Kidney epithelial cell (primary cell): ENCODE measurements at places on chromosomes 4 and X.

DNA sequence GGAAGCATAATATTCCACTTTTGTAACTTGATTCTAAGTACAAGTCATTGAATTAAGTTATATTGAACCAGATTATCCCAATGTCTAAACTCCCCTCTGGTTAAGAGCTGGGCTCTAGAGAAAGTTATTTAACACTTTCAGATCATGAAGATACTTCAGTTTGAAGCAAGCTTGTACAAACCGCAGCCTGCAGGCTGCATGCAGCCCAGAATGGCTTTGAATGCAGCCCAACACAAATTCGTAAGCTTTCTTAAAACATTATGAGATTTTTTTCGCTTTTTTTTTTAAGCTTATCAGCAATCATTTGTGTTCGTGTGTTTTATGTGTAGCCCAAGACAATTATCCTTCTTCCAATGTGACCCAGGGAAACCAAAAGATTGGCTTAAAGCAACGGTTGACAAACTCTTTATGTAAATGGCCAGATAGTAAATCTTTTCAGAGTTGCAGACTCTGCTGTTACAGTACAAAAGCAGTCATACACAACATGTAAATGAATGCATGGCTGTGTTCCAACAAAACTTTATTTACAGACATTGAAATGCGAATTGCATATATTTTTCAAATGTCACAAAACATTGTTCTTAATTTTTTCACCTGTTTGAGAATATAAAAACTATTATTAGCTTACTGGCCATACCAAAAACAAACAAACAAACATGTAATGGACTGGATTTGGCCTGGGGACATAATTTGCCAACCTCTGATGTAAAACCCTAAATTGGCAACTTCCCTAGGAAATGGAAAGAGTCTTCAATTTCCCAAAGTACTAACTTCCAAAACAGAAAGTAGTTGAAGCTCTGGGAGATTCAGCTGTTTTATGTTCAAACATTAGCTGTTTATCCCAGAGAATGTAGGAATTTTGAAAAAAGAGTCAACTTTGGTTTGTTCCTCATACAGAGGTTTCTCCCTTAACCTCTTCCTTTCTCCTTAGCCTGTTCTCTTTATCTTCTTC is 201.1 kb upstream of the MBNL3 start:
- no peak for DNase-seq

DNA sequence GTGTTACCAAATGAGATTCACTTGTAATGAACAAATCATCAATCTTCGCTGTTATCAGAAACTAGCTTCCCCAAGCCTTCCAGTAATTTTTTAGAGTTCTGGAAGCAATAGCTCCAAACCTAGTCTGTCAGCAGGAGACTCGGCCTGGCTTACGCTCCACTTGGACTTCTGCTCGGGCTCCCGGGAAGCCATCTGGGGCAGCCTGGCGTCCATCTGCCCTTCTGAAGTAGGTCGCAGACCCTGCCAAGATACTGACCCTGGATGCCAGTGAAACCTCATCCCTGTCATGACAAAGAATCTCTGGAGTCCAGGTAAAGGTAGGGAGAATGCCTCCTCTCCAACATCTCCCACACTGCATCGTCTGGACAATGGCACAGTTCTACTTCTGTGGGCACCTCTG is 493.8 kb upstream of the ZFP42 start:
- no peak for DNase-seq

GRCh38 chr4:104206784-104207183 is 287.9 kb downstream of the CXXC4 start:
- DNase-seq = no peak

- DNase-seq = no peak
Observed at GRCh38 chr4:8041172-8041571, 101.5 kb upstream of the AFAP1 start.

DNA sequence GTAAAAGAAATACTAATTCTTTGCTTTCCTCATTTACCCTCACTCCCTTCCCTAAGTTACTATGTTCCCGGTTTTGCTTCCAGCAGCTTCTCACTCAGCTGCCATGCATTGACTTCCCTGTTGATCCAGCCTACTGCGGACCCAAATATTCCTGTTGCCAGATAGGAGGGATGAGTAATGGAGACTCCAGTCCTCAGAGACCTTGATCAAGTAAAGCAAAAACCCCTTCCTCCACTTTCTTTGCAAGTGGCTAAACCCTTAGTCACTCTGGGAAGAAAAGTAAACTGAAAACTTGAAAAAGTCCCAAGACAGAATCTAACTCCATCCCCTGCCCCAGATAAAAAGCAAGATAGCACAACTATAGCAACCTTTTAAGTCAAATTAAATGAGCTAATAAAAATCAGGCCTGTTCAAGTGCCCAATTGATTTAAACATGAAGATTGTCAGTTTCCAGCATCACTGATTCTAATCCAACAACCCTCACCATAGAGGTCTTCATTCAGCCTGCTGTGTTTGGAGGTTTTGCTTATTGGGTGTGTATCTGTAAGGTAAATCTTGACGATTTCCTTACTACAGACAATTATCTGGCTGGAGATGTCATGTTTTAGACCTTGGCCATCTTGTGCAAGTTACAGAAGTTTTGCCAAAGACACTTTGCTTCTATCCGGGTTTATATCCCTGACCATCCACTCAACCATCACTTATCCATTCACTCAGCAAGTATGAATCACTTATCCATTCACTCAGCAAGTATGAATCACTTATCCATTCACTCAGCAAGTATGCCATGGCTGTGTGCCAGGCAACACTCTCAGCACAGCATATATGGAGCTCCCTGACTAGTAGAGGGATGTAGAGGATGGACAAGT is 17.6 kb downstream of the FGFBP1 start:
- peak; percentile 97 for DNase-seq

DNA sequence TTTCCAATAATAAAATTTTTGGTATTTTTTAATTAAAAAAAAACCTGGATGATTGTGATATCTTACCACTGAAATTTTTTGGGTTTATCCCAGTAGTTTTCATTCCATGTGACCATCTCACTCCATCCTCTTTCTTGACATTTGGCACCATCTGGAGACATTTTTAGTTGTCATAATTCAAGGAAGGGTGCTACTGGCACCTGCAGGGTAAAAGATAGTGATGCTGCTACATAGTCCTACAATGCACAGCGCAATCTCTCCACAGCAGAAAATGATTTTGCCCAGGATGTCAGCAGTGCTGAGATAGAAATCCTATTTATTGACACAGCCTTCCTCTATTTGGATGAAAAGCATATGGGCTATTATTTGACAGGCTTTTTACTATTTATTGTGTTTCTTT is 79.3 kb downstream of the RBPJ start:
- no peak for DNase-seq
